ENCODE measurements at places on chromosomes 7 and 10. TPM values are rescaled to one million over a fixed set of nuclear protein-coding genes. Genes with fewer than 3 reads are reported as not detected.

The MEOX2 gene
- not detected for total RNA-seq

DNA sequence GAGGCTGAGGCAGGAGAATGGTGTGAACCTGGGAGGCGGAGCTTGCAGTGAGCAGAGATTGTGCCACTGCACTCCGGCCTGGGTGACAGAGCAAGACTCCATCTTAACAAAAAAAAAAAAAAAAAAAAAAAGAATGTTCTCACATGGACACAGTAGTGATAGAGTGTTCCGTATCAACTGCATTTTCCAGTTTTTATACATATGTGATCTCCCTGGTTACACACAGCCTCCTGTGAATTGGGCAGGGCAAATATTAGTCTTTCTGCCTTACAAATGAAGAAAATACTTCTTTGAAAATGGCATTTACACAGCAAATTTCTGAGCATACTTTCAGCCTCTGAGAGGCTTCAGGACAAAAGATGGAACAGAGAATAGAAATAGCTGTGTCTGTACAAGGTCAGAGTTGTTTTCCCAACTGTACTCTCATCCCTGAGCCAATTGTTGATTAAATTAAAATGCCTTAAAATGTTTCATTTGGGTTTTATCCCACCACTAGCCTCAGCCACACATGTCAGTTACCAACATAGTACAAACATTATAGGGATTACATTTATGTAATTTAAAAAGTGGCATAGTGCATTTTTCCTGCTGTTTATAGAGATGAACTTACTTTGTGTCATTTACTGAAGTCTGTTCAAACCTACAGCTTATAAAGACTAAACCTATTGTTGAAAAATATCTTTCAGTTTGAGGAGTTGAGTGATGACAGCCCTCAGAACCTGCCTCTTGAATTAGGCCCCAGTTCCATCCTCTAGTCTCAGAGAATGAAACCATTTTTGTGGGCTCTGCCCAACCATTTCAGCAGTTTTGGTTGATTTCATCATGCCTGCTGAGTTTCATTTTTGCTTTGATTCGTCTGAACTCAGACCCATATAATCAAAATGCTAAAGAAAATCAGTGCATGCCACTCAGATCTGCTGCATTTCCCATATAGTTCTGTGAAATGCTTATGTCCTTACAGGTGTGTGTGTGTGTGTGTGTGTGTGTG lies 609.4 kb upstream of the C7orf33 start:
- no peak overlapping the region for H3K4me3 ChIP-seq
- no peak for DNase-seq
- no peak overlapping the region for H3K27ac ChIP-seq
- no peaks in the 10 kb centered on the region for H3K27me3 ChIP-seq
- H3K4me1 ChIP-seq, result no peaks in the 10 kb centered on the region
- no peaks in the 10 kb centered on the region for H3K36me3 ChIP-seq

The SLF2 gene
- 44.4 TPM for total RNA-seq

DNA sequence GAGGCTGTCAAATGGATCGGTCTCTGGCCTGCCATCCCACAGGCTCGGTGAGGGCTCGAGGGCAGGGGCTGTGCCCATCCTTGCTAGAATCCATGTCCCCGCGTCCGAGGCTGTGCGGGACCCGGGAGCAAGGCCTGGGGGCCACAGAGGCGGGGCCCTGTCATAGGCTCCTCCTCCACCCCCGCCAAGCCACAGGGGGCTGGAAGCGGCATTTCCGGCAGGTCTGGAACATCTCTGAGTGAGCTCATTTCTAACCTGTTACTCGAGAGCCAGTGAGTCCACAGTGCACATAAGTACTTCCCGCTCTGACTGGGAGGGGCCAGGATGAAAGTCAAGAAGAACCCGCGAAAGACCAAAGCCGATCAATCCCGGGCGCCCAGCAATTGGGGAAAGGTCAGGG lies 57.6 kb downstream of the NKX6-2 start:
- DNase-seq, result no peak
- H3K4me1 ChIP-seq, result no peaks in the 10 kb centered on the region
- no peak overlapping the region for H3K27ac ChIP-seq
- H3K27me3 ChIP-seq, result no peaks in the 10 kb centered on the region

The ANXA8 gene
- total RNA-seq, result not detected

GRCh38 chr10:82551506-82551905 lies 676.5 kb downstream of the NRG3 start:
- H3K4me3 ChIP-seq, result no peak overlapping the region
- H3K36me3 ChIP-seq, result no peaks in the 10 kb centered on the region
- no peaks in the 10 kb centered on the region for H3K27me3 ChIP-seq

DNA sequence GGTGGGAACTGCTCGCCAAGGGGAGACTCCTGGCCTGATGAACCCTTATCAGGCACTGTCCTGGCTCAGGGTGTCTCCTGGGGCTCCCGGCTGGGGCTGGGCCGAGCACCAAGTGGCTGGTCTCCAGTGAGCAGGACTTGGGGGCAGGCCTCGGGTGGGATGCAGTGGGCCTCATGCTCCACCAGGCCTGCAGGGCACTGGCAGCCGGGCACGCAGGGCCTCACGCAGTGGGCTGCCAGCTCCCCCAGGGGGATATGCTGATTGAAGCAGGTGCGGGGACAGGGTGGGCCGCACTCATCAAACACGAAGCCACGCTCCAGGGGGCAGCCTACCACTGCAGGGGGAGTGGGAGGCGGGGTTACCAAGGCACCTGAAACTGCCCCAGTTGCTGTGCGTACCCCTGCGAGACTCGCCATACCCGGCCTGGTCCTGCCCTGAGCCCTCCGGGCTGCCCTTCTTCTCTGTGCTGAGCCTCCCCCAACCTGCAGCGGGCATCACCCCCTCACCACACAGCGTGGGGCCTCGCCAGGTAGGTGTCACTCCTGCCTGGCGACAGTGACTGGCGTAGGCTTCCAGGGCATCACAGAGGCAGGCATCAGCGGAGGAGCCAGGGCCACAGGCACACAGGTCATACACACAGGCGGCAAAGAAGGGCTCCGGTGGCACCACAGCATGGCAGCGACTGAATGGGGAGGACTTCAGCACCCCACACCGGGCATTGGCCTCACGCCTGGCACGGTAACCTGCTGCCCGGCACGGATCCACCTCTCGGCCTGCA lies 14.5 kb downstream of the ATP6V1F start:
- DNase-seq, result no peak
- no peak overlapping the region for H3K27ac ChIP-seq
- H3K4me1 ChIP-seq, result peaks cover 13% of the 10 kb centered on the region
- H3K36me3 ChIP-seq, result no peaks in the 10 kb centered on the region

GRCh38 chr7:30612658-30613265 lies 18.1 kb downstream of the GARS1 start:
- no peak overlapping the region for H3K4me3 ChIP-seq
- peaks cover 77% of the 10 kb centered on the region for H3K36me3 ChIP-seq
- DNase-seq, result no peak
- H3K4me1 ChIP-seq, result peaks cover 19% of the 10 kb centered on the region

The EGFR gene
- total RNA-seq, result not detected

GRCh38 chr10:112216151-112216550 lies 32.6 kb upstream of the GPAM start:
- no peaks in the 10 kb centered on the region for H3K4me1 ChIP-seq
- H3K36me3 ChIP-seq, result no peaks in the 10 kb centered on the region
- no peak for DNase-seq
- no peak overlapping the region for H3K4me3 ChIP-seq

- no peak for DNase-seq
- H3K4me1 ChIP-seq, result no peaks in the 10 kb centered on the region
- H3K4me3 ChIP-seq, result no peak overlapping the region
- peaks cover 2% of the 10 kb centered on the region for H3K27me3 ChIP-seq
- H3K27ac ChIP-seq, result no peak overlapping the region
Measured at GRCh38 chr7:98024075-98024474, 34.1 kb upstream of the OCM2 start.

Measured in activated CD8-positive, alpha-beta T cell treated with anti-CD3 and anti-CD28 coated beads, Interleukin-2, amount 10 ng/mL, durations not matched to agents 7 days and 5 days (primary cell).